ENCODE measurements at places on chromosomes 6 and 20.

DNA sequence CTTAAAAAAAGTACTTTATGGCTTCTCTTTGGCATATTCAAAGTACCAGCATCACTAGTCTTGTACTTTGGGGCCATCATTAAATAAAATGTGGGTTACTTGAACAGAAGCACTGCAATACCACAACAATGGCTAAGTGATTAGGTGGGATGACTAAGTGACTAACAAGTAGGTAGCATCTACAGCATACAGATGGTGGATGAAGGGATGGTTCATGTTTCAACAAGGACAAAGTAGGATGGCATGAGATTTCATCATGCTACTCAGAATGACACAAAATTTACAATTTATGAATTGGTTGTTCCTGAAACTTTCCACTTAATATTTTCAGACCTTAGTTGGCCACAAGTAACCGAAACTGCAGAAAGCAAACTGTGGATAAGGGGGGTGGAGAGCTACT, 7.7 kb downstream of the MPC1 start:
- DNase-seq = no peak

DNA sequence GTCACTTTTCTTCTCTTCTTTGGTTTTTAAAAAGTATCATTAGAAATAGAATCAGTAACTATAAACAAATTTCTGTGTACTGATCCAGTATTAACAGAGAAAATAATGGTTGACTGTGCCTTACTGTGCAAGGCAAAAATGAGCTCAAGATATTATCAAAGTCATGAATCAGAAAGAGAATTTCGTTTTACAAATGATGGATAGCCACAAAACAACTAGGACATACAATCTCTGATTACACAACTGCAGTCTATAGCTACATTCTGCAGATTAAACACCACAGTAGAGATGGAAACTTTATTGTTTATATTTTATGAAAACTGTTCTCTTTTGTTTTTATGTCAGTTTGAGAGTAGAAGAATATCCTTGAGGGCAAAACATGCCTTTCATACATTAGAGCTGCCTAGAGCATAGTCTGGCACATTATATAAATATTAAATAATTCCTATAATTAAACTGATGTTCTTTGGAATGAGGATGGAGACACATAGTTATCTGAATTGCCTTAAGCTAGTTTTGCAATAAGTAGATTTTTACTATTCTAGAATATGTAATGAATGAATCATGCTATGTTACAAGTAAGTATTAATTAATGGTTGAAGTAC, 333.1 kb downstream of the LAMA2 start:
- DNase-seq = no peak

DNA sequence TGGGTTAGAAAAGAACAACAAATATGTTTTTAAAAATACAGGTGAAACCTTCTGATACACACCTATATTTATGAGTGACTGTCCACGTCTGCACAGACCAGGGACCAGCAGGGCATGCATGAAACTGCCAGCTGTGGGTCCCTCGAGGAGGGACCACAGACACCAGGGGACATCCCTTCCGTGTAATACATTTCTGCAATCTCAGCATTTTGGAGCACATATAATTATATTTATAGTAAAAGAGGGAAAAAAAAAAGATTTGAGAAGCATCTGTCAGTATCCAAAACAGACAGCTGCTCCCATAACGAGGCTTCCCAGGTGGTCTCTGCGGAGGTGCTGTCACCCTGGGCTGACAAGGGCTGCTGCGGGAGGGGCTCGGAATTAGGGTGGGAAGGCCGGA, 40.2 kb downstream of the PMEPA1 start:
- DNase-seq = no peak

DNA sequence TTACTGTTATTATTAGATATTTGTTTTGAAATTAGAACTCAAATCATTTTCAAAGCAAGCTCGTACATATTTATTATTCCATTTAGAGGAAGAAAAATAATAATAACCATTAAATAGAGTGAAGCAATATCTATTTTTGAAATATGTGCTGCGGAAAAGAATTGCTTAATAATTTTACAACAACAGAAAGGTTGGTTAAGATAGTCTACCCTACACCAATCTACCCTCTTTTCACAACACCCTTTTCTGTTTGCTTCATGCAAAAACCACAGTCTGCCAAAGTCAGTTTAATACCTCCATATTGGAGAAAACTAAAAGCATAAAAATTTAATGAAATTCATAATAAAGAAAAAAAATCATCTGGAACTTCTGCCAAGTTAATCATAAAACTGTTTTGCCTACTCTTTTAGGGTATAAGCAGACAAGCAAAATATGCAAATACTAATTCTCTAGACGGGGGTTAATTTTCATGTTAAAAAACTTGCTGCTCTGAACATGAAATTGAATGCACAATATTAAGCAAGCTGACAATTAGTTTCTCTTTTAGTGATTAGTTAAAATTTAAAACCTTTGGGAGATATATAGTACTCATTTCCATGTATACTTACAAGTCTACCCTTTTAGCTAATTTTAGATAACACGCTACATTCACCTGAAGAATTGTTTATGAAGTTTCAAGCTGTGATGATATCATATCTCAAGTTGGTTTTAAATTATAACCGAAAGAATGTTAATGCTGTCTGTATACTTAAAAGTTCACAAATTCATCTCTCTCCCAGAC, 100.2 kb downstream of the AHI1 start:
- DNase-seq = no peak

DNA sequence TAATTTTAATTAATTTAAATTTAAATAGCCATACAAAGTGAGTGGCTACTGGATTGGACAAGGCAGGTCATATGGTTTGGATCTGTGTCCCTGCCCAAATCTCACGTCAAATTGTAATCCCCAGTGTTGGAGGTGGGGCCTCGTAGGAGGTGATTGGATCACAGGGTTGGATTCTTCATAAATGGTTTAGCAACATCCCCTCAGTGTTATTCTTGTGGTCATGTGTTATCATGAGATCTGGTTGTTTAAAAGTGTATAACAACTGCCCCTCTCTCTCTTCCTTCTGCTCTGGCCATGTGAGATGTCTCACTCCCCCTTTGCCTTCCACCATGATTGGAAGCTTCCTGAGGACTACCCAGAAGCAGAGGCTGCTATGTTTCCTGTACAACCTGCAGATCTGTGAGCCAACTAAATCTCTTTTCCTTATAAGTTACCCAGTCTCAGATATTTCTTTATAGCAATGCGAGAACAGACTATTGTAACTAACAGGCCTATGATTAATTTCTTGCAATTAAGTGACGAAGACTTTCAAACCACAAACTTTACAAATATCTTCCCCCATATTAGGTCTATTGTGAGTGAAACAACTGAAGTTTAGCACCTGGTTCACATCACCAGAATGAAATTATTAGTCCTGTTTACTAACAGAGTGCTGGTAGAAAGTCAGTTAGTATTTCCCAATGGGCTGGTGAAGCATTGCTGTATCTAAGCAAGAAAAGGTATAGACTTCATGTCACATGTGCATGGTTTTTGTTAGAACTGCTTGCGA, 60.0 kb upstream of the TNFAIP3 start:
- DNase-seq = no peak

DNA sequence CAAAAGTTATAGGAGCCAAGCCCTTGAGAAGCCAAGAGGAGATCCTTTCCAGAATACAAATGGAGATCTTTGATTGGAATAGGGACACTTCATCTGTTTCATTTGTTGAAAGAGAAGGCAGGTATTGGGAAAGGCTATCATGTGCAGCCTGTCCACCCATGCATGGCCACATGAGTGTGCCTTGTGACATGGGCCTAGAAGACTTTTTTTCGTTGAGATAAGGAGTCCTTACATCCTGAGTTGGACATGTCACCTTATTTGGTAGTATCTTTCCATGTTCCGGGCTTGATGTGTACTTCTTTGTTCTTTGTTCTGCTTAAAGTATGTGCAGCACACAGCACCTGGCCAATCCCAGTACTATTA, 42.1 kb upstream of the SYNCRIP start:
- DNase-seq = no peak

DNA sequence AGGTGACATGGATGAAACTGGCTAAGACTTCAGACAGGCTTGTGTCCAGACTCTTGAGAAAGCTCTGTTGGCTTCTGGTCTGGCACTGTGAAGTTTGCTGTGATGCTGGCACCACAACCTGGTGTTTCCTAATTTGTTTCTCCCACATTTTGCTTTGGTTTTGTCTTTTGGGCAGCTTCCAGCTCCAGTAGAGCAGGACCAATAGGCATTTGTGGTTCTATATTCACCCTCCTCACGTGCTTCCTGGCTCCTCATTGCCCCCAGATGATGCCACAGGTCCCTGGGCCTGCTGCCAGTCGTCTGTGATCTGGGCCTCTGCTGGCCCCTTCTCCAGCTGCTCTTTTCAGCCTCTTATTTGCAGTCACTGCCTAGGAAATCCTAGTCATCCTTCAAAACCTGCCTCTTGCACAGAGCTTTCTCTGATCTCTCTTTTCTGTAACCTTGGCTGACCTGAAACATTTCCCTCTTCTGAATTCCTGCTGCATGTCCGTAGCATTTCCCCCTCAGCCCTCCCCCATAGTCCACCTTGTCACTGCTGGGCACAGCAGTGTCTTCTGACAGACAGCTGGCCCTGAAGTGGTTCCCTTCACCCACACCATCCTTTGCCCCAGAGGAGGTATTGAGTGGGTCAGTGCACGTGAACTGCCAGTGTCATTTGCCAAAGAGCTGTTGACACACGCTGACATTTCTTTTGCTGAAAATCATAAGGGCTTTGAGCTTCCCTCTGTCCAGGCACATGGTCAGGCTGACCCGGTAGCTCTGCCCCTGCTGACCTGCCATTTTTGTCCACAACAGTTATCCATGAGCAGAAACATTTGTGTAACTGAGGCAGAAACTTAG, 63.0 kb downstream of the PTPN1 start:
- DNase-seq = no peak

DNA sequence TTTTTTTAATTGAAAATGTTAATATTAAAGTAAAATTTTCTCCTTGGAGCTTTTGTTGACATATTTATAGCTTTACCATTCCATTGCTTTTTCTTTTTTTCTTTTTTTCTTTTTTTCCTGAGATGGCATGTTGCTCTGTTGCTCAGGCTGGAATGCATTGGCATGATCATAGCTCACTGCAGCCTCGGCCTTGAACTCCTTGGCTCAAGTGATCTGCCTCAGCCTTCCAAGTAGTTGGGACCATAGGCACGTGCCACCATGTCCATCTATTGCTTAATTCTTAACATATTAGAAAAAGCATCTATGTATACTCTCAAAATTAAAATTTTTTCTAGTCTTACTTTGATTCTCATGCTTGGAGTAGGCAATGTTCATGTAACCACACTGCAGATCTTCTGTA, 43.0 kb downstream of the RALGAPB start:
- no peak for DNase-seq

- DNase-seq = no peak
Observed at GRCh38 chr20:14800707-14801425, 463.5 kb upstream of the FLRT3 start.

DNA sequence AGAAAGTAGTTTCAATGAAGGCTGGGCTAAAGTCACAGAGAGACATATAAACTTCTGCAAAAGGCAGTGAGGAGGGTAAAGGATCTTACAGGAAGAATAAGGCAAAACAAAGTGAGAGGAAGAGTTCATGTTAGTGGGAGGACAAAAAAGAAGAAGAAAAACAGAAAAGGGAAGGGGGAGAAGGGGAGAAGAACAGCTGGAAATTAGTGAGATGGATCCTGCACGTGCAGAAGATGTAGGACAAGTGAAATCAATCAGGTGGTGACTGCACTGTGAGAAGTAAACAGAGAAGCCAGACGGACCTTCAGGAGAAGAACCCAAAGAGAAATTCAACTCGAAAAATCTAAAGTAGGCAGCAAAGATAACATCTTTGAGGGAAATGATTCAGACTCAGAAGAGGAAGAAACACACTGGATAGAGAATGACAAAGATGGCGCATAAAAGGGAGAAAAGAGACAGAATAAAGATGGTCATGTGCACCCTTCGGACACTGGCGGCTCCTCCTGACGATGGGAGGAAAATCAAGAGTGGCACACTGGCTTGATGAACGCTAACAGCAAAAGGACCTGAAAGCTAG, 105.9 kb downstream of the MYB start:
- no peak for DNase-seq

DNA sequence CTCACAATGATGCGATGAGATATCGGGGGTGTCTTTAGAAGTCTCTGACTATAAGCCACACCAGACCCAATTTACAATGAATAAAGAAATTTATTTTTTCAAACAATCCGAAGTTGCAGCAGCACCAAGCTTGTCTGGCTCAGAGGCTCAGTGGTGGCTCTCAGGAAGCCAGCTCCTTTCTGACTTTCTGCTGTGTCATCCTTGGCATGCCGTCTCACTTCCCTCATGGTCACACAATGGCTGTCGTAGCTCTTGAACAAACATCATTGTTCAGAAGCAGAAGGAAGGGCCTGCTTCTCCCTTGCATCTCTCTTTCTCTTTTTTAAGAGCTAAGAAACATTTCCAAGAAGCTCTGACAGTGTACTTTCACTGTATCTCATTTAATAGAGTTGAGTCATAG, 299.0 kb downstream of the DOK5 start:
- DNase-seq = no peak

DNA sequence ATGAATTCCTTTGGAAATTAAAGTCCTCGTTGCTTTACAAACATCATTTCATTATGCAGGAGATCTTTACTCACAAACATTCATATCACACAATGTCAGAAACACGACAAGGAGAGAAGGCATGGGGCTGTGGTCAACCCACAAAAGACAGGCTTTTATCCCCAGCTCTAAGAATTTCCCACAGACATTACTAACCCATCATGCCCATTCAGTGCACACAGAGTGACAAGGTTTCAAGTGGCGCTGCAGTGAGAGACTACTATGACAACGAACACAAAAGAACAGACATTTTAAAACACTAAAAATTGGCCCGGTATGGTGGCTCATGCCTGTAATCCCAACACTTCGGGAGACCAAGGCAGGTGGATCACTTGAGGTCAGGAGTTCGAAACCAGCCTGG, 579.8 kb upstream of the AGPAT4 start:
- DNase-seq = no peak

DNA sequence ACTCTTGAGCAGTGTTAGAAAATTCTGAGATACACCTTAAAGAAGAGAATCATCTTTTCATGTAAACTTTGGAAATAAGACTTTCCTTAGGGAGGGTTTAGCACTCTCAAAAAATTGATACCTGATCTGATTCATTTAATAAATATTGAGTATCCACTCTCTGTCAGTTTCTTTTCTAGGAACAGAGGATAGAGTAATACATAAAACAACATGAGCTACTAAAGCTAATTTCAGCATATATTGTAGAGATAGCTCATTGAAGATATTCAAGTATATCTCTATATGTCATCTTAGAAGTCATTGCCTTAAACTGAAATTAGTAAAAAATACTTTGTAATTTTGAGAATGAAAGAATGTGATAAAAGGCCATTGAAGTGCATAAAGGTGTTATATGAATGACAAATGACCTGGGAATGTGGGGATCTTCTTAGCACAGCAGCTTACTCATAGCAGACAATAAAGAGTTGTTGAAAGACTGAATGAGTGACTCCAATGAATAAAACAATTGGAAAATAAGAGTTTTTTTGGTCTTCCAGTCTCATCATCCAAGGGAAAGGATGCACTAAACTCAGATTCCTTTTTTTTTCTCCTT, 29.2 kb downstream of the RHAG start:
- no peak for DNase-seq

GRCh38 chr6:159380114-159380513, 210.9 kb downstream of the FNDC1 start:
- no peak for DNase-seq

GRCh38 chr20:55166063-55166462, 690.7 kb downstream of the DOK5 start:
- DNase-seq = no peak

All from stimulated activated CD8-positive, alpha-beta memory T cell treated with anti-CD3 and anti-CD28 coated beads, Interleukin-7, amount 100 ng/mL, for 1 hour (primary cell).